ENCODE measurements at places on chromosomes 2 and 18. TPM values are rescaled to one million over a fixed set of nuclear protein-coding genes. Genes with fewer than 3 reads are reported as not detected.

Gene SIX3
- polyA plus RNA-seq, result not detected

Gene CD207
- polyA plus RNA-seq, result not detected

Gene GNAL
- polyA plus RNA-seq, result 2.4 TPM

Gene MROH2A
- 0.09 TPM for polyA plus RNA-seq

Gene PIGN
- 9.4 TPM for polyA plus RNA-seq

Gene SPATA3
- not detected for polyA plus RNA-seq

Gene EMX1
- 0.10 TPM for polyA plus RNA-seq

Gene MARCO
- polyA plus RNA-seq, result 26.5 TPM

Gene TMEM169
- polyA plus RNA-seq, result not detected

Gene DRC1
- not detected for polyA plus RNA-seq

Gene CBLN2
- not detected for polyA plus RNA-seq

Gene ZAP70
- polyA plus RNA-seq, result 3.0 TPM

Gene GPD2
- 12.1 TPM for polyA plus RNA-seq

Gene SPIRE1
- polyA plus RNA-seq, result 3.6 TPM

Gene HNMT
- polyA plus RNA-seq, result 19.2 TPM

Gene CEP192
- polyA plus RNA-seq, result 6.5 TPM

Gene COQ10B
- polyA plus RNA-seq, result 25.4 TPM

Gene UPP2
- polyA plus RNA-seq, result 0.10 TPM

Gene DQX1
- 0.31 TPM for polyA plus RNA-seq

Gene AQP4
- polyA plus RNA-seq, result not detected

Gene VSNL1
- polyA plus RNA-seq, result 0.30 TPM

Gene KIF1A
- polyA plus RNA-seq, result 0.18 TPM

Gene CXCR2
- 10.8 TPM for polyA plus RNA-seq

Gene TNP1
- not detected for polyA plus RNA-seq

Gene FAM124B
- polyA plus RNA-seq, result 0.48 TPM

Gene ASIC4
- polyA plus RNA-seq, result 0.02 TPM

Gene KIAA2012
- 0.01 TPM for polyA plus RNA-seq

Gene G6PC2
- polyA plus RNA-seq, result 42.9 TPM

Gene DSG4
- not detected for polyA plus RNA-seq

Gene OR6B2
- not detected for polyA plus RNA-seq

Gene SLC16A14
- 2.1 TPM for polyA plus RNA-seq

Gene FEV
- polyA plus RNA-seq, result not detected

Gene ANKRD30BL
- polyA plus RNA-seq, result not detected

Gene SIGLEC15
- 0.11 TPM for polyA plus RNA-seq

Gene PRSS56
- not detected for polyA plus RNA-seq

Gene IL1A
- polyA plus RNA-seq, result 1.2 TPM

Gene STPG4
- polyA plus RNA-seq, result not detected

Gene KRCC1
- 17.2 TPM for polyA plus RNA-seq

Gene C18orf32
- 41.6 TPM for polyA plus RNA-seq

Gene UNC80
- 0.41 TPM for polyA plus RNA-seq

Gene TLX2
- not detected for polyA plus RNA-seq

Gene RAMP1
- 103 TPM for polyA plus RNA-seq

Gene GCKR
- 3.0 TPM for polyA plus RNA-seq

Gene AMER3
- polyA plus RNA-seq, result 0.03 TPM

Gene CCBE1
- 1.0 TPM for polyA plus RNA-seq

Gene LINC00305
- not detected for polyA plus RNA-seq

Gene AKAIN1
- polyA plus RNA-seq, result not detected

Gene CHST9
- polyA plus RNA-seq, result not detected

Gene SRD5A2
- not detected for polyA plus RNA-seq

Gene CTNNA2
- polyA plus RNA-seq, result 0.47 TPM

Gene IL18R1
- polyA plus RNA-seq, result 1.2 TPM

Gene C2orf81
- 2.4 TPM for polyA plus RNA-seq

Gene SMAD7
- 53.8 TPM for polyA plus RNA-seq

Gene AGXT
- 0.34 TPM for polyA plus RNA-seq

Gene C2orf66
- 0.82 TPM for polyA plus RNA-seq

Gene SLC9A2
- 0.11 TPM for polyA plus RNA-seq

Gene RAB10
- 25.6 TPM for polyA plus RNA-seq

Gene NAT8
- not detected for polyA plus RNA-seq

Gene USP40
- 16.2 TPM for polyA plus RNA-seq

Measured in adipose tissue (tissue), 3 donors.